Activated CD4-positive, alpha-beta T cell treated with anti-CD3 and anti-CD28 coated beads, Interleukin-2, amount 50 U/mL, for 24 hours (primary cell): ENCODE measurements at places on chromosomes 7 and 10.

- no peak for DNase-seq
Measured at GRCh38 chr7:116502201-116503096, 2.9 kb downstream of the CAV2 start.

DNA sequence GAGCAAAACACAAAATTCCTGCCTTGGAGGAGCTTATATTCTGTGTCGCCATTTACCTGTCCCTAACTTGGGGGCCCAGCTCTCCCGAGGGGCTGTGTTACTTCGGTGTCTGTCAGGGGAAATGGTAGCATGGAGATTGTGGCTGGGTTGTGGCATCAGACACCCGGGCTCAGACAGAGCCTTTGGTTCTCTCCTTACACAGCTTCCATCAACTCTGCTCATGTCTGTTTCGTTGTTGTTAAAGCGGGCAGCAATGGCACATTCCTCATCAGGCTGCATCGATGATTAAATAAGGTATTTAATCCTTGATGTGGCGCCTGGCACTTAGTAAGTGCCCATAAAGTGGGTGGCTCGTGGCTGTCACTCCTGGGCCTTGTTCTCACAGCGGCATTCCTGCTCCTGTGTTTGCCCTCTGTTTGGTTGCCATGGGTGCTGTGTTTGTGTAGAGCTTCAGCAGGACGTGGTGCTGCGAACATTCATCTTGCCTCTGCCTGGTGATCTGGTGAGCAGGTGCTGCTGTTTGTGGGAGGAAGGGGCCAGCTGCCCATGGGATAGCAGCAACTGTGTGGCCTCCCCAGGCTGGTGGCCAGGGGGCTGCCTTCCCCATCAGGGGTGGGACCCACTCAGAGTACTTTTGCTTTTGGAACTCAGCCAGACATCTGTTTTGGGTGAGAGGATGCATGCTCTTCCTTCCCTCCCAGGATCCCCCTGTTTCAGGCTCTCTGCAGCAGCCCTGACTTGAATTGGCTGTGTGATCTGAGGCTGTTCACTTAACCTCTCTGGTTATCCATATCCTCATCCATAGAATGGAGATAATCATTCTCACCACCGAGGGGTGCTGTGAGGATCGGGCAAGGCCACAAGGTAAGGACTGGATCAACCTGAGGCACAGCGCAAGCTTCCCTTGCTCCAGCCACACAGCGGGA lies 207.2 kb upstream of the SVIL start:
- DNase-seq, result no peak

GRCh38 chr10:33353853-33354252 lies 19.4 kb upstream of the NRP1 start:
- DNase-seq, result no peak

DNA sequence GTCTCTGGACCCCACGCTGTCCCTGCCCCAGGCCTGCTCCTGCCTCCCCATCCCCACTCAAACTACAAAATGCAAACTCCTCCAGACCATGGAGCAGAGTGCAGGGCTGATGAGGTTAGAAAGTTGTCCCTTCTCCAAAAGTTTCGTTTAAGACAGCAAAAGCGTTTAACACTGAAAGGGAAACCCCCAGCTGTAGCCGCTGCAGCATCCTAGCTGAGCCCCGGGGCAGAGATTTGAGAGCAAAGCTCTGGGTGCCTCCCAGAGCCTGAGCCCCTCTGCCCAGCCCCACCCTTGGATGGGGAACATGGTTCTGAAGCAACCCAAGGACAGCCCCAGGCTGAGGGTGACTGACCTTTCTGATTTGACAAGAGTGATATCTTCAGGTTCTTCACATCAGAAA lies 52.8 kb upstream of the ENO4 start:
- no peak for DNase-seq

- DNase-seq, result no peak
Measured at GRCh38 chr7:140213684-140214074, 36.9 kb upstream of the KDM7A start.
